CD4-positive, alpha-beta T cell treated with Interleukin-4 for 1 hour (primary cell): ENCODE measurements at places on chromosomes 12 and 14.

DNA sequence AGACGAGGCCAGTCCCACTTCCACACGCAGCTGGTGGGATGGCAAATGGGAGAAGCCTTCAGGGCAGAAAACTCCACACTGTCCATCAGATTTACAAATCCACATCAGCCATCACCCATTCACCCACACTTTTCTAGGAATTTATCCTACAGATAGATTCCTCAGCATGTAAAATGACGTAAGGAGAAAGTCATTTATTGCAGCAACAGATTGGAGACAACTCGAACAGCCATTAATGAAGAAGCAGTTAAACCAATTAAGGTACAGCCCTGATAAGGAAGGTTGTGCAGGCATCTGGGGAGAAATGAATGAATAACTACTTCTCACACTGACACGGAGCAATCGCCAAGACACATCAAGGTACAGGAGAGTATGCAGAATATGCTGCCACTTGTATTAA lies 26.2 kb downstream of the PRKAB1 start:
- DNase-seq = no peak

DNA sequence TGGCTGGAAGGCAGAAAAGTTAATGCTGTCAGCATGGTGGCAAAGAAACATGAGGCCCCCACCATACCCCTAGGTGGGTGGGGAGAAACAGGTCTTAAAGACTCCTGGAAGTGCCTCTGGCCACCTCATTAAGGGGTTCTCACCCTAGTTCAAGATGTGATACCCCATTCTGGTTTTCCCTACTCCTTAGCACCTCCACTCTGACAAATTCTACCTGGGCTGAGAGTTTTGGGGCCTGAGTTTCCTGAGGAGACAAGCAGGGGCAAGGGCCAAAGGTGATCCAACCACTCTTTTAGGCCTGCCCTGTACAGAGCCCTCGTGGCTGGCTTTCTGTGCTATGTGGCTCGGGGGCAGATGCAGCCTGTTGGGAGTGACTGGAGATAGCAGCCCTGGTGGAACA lies 7.9 kb upstream of the AVIL start:
- DNase-seq = no peak

- DNase-seq = no peak
Observed at GRCh38 chr12:132835076-132836025, 6.7 kb upstream of the GOLGA3 start.

DNA sequence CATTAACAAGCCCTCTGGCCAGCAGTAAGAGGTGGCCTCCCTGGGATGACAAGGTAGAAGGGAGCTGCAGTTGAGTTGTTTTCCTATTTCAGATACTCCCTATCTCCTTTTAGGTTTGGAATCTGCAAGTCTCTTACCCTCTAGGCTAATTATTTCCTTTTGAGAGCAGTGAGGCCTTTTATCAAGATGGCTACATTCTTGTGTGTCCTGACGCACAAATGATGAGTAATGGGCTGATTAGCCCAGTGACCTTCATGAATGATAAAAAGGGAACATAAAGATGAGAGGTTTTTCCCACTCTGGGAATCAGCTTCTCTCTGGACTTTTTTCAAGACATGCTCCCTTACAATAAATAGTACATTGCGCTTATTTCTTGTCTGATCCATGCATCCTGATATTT lies 22.9 kb downstream of the DYRK2 start:
- no peak for DNase-seq

DNA sequence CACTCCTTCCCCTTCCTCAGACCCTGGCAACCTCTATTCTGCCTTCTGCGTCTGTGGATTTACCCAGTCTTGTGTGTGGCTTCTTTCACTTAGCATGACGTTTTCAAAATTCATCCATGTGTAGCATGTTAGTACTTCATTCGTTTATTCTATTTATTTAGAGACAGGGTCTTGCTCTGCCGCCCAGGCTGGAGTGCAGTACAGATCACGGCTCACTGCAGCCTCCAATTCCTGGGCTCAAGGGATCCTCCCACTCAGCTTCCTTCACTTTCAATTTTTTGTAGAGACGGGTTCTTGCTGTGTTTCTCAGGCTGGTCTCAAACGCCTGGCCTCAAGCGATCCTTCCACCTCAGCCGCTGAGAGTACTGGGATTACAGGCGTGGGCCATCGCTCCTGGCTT lies 37.0 kb downstream of the B4GALNT3 start:
- DNase-seq = no peak
